ENCODE measurements at places on chromosomes 6 and 20.
A peak's percentile ranks its signal among the peaks of the same experiment; 100 is the strongest.

DNA sequence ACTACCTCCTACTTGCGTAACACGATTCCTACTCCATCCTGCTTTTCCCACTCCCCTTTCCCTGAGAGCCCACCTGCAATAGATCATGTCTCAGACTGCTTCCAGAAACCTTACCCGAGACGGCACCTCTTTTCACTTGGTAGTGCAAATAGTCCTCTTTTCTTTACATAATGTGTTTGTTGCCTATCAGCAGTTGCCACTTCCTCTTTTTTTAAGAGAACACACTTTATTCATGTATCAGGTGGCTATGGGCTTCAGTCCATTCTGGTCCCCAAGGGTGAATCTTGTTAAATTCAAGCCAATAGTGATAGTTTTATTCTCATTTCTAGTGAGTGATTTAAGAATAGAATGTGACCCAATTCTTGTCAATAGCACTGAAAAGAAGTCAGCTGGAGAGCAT, 57.7 kb upstream of the FERMT1 start:
- no peak for DNase-seq

GRCh38 chr6:32432050-32432450, 7.6 kb upstream of the HLA-DRA start:
- peak; percentile 15 for DNase-seq

DNA sequence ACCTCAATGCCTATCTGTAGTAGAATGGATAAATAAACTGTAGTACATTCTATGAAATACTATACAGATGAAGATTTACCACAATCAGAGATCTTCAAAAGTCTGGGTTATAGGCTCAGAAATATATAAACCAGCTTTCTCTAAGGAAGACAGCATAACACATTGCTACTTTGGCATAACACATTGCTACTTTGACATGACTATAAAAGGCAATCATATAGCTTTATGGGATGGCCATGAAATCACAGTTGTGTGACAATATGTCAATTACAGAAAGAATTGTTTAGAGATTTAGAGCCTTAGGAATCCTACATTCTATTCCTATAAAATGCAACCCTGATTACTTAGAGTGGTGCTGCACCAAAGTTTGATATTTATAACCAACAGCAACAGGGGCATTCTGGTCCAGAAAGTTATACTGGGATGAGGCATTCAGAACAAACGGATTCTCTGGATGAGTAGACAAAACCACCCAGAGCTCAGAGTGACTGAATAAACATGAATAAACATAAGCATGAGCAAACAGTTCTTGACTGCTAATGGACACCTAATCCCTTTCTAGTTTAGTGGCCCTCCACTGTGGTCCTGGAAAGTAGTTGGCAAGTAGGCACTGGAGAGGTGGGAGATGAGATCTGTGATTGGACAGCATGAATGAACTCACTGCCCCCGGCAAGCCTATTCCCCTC, 12.0 kb downstream of the TTI1 start:
- no peak for DNase-seq

DNA sequence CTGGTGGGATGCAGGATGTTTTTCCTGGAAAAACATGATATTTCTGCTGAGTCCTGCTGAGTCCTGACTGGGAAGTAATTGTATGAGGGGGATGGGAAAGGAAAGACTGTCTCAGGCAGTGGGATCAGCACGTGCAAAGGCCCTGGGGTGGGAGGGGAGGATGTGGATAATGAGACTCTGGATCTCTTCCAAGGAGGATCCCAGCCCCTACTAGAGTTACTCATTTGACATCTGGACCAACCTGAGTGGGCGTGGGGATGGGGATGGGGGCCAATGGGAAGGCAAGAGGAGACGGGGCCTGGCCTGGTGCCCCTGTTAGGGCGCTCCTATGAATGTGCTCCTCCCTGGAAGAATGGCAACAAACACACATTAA, 73.0 kb downstream of the CD40 start:
- no peak for DNase-seq

GRCh38 chr6:112839525-112839961, 492.4 kb downstream of the RFPL4B start:
- no peak for DNase-seq

DNA sequence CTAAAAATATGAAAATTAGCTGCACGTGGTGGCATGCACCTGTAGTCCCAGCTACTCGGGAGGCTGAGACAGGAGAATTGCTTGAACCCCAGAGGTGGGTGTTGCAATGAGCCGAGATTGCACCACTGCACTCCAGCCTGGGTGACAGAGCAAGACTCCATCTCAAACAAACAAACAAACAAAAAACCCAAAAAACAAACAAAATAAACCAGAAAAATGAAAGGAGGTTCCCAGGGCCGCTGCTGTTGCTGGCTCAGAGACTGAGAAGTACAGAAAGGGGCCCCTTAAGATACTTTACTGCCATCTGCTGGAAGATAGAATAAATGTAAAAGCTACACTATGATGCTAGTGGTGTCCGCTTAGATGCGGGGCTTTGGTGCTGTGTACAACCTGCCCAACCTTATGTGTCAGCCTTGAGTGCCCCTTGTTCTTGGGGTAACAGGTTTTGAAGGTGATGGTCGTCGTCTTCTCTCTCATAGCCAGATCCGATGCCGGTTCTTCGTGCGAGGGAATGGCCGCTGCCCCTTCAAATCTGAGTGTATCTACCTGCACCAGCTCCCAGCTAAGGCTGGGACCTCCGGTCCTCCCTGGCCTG, 2.8 kb upstream of the FANCE start:
- peak; percentile 61 for DNase-seq

DNA sequence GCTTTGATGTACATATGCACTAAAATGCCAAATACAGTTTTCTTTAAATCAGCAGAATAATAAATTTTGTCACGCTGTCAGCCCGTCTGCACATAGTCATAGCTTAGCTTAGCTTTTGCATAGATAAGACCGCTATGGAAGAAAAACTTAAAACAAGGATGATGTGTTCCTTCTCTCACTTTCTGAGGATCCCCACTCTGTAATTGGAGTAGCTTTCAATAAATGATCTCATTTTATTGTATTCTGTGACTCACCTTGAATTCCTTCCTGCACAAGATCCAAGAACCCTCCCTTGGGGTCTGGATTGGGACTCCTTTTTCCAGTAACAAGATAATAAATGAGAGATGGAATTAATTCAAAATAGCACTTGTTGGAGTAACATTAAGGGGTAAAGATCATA, 186.2 kb downstream of the CDH26 start:
- no peak for DNase-seq

GRCh38 chr6:53250176-53251032, 98.3 kb downstream of the ELOVL5 start:
- DNase-seq: no peak

DNA sequence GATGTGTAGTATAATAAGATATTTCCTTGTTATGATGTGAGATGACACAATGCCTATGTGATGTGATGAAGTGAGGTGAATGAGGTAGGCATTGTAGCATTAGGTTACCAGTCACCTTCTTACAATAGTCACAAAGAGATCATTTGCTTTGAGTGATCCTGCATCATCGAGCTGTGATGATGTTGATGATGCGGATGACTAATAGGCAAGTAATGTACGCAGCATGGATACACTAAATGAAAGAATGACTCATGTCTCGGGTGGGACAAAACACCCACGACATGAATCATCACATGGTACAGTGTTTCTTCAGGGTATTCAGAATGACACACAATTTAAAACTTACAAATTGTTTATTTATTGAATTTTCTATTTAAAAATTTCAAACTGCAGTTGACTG, 806.3 kb upstream of the GJE1 start:
- peak; percentile 77 for DNase-seq

DNA sequence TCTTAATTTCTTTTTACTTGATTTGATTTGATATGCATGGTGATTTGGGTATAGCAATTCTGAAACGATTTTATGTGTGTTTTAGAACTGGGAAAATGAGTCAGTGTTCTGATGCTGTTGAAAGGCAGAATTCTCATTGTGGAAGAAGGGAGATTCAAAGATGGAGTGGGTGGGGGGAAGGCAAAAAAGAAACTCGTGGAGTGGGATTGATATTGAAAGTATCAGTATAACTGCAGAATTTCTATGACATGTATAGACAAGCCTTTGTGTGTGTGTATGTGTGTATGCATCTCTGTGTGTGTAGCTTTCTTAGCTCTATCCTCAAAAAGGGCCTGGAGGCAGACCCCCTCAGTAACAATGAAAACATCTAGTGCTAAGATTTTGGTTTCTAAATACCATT, 184.3 kb upstream of the OLIG3 start:
- no peak for DNase-seq

DNA sequence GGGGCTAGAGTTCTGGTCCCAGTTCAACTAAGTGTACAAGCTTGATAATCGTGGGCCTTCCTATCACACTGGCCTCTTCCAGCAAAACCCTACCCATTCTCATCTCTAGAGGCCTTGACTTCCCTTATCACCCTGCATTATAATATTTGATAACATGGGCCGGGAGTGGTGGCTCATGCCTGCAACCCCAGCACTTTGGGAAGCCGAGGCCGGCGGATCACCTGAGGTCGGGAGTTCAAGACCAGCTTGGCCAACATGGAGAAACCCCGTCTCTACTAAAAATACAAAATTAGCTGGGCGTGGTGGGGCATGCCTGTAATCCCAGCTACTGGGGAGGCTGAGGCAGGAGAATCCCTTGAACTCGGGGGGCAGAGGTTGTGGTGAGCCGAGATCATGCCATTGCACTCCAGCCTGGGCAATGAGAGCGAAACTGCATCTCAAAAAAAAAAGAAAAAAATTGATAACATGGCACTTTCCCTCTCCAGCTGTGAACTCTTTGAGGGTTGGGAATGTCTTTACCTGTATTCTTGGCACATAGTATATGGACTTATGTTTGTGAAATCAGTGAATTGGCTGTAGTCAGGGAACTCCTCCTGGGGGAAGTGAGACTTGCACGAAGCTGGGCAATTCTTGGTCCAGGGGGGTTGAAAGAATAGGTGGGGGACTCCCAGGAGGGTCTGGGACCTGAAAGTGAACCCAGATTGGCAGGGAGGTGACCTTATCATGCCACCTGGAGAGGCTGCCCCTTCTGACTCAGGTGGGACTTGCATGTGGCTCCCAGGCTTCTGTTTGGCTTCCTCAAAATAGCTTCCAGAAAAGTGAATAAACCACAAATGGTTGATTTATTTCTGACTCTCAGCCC, 915 bp upstream of the C6orf47 start:
- no peak for DNase-seq

DNA sequence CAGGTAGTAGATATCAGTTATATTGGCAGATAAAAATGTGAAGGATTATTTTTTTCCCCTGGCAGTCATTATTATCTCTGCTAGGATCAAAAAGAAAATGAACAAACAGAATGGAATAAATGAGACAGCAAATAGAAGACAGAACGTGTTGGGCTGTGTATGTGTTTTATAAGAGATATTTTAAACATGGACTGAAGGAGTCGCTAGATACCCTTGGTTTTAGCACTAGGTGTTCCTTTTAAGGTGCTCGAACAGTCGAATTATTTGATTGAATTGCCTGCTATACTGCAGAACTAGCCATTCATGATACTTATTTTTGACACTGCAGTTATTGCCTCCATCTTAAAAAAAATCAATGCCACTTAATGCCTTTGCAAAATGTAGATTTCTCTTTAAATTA, 3.7 kb downstream of the GRIK2 start:
- no peak for DNase-seq

DNA sequence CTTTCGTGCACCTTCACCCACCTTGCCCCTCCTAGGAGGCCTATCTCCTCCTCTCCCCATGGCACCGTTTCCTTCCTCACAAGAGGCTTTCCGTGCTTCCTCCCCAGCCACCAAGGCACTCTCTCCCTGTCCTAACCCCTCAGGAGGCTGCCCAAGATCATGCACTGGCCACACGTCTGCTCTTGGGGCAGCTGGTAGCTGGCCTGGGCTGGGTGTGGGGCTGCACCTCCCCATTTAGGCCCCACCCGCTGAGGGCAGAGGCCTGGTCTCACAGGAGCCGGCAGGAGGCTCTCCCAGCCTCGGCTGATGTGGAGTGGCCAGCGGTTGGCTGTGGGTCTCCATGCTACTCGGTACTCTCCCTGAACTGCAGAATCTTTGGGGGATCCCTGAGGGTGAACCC, 13.6 kb downstream of the NOL4L start:
- DNase-seq: no peak

GRCh38 chr6:125112934-125113333, 40.6 kb upstream of the TPD52L1 start:
- DNase-seq: no peak

DNA sequence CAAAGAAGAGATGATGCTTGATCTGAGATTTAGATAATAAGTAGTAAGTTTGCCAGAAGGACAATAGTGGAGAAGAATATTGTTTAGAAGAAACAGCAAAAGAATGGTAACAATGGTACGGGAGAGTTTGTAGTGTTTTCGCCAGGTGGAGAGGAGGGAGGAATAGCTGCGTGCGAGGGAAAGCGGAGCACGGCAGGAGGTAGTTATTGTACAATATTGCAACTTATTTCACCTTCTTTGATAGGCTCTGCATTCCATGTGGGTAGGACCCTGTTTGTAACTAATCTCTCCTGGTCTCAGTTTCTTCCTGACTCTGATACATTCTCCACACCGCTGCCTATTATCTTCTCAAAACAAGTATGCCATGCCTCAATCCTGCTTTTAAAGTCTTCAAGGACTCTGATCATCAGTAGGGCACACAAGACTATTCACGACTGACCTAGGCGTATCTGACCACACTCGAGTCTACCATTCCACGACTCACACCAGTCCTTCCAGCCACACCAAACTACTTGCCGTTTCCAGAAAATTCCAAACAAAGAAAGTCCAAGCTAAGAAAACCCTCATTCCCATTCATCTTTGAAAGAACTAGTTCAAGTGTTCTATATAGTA, 1.1 kb downstream of the PPIL4 start:
- DNase-seq: no peak

GRCh38 chr20:51092338-51092737, 69.4 kb upstream of the KCNG1 start:
- DNase-seq: no peak
